ENCODE measurements at places on chromosomes 6 and 20. TPM values are rescaled to one million over a fixed set of nuclear protein-coding genes. Genes with fewer than 3 reads are reported as not detected.
A peak's percentile ranks its signal among the peaks of the same experiment; 100 is the strongest.

DNA sequence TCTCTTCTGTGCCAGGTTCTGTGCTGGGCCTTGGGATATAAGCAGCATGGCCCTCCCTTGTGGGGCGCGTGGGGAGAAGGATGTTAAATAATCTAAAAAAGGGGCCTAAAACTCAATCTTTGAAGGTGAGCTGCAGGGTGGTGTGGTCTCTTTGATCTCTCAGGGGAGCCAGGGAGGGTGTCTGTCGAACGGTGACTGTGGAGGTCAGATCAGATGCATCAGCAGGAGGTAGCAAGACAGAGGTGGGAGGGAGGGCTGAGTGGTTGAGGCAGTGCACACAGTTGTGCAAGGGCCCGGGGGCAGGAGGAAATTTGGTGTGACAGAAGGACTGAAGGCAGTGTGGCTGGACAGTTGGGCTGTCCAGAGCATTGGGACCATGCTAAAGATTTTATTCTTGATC is 287.3 kb downstream of the BMP7 start:
- no peak for DNase-seq

GRCh38 chr20:32368925-32369324 is 10.8 kb downstream of the ASXL1 start:
- DNase-seq = no peak

- DNase-seq = no peak
Measured at GRCh38 chr20:60966031-60966430, 286.0 kb upstream of the CDH4 start.

Gene WFDC13
- not detected for total RNA-seq

DNA sequence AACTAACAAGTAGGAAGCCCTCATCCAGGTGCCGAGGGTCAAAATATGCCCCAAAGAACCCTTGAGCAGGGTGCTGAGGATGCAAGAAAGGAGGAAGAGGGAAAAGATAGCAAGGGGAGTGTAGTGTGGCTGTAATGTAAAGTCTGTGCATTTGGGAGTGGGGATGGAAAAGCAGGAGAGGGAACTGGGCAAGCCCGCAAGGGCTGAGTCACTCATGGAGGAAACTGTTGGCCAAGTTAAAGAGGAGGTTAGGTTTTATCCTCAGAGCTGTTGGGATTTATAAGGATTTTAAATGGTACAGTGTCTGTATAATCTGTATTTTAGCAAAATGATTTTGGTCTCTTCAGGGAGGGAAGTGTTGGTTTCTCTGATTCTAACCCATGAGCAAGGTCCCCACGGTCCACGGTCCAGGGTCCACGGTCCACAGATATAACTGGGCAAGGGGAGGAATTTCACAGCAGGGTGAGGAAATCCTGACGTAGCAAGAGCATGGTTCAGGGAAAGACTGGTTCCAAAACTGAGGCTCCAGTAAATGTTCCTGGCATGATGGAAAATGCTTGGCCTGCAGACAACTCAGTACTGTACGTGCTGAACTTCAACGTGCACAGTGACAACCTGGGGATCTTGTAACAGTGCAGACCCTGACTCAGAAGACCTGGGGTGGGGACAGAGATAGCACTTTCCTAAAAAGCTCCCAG is 759.8 kb downstream of the PTPRT start:
- no peak for DNase-seq

Gene OGFRL1
- total RNA-seq = 3.0 TPM

DNA sequence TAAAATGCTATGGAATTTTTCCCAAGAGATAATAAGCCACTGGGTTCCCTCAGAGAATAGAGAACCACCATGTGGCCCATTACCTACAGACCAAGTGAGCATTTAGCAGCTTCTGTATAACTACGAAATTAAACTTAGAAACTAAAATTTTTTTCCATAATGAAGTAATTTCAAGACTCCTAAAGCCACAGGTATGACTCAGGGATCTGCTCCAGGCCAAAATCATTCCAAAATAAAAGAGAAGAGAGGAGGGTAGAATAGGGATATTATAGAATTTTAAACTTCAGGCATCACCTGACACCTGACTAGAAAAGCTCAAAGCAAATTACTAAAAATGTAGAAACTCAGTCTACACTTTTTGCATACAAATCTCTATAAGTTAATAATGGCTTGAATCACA is 108.9 kb upstream of the DST start:
- DNase-seq = no peak

Gene HEY2
- total RNA-seq = not detected

- peak; percentile 49 for DNase-seq
Measured at GRCh38 chr20:36728986-36729385, 16.9 kb downstream of the NDRG3 start.

GRCh38 chr6:86477500-86478148 is 459.7 kb upstream of the HTR1E start:
- no peak for DNase-seq

Gene BFSP1
- total RNA-seq = 1.7 TPM

GRCh38 chr6:111626441-111626840 is 20.8 kb upstream of the TRAF3IP2 start:
- no peak for DNase-seq

DNA sequence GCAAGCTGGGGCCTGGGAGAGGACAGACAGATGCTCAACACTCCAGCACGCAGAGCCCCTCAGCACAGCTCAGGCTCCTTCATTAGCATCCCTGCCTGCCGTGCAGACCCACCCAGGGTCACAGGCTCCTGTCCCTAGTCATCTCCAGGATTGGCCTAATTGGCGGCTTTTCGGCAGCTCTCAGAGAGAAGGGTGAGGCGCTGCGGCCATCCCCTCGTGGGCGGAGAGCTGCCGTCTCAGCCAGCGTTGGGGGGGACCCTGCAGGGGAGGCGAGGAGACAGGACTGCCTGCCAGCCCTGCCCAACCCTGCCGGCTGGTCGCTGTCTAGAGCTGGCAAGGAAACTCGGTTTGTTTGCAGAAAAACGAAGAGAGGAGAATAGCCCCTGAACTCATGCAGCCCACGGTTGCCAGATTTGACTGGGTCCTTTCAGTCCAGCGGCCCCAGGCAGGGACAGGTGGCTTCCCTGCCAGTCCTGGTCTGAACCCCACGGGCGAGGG is 26.8 kb downstream of the BHLHE23 start:
- no peak for DNase-seq

Gene CAPN11
- total RNA-seq = not detected

Gene LPA
- not detected for total RNA-seq

DNA sequence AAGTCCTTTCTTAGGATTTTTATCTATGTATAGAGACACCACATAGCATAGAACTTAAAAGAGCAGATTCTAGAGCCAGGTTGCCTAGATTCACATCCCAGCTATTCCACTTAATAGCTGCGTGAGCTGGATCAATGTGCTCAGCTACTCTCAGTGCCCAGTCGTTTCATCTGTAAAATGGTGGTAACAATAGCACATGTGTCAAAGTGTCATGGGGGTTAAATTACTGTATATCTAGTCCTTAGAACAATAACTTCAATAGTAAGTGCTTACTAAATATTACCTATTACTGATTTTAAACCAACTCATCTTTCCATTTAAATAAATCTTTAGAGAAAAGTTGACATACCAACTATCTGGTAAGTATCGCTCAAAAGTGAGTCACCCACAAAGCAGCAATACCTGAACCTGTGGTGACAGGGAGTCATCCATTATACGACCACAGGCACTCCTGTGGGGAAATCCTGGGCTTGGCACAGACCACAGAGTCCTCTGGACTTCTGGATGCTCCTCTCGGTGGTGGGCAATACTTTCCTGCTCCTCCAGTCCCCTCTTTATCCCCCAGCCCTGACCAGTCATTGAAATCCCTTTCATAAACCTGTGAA is 154.8 kb downstream of the PDSS2 start:
- no peak for DNase-seq

GRCh38 chr6:26199773-26200764 is 112.8 kb downstream of the HFE start:
- peak; percentile 90 for DNase-seq

- peak; percentile 58 for DNase-seq
Measured at GRCh38 chr20:57391439-57392301, 474 bp downstream of the RBM38 start.

Gene ETV7
- 5.9 TPM for total RNA-seq

Gene TIAM2
- 6.9 TPM for total RNA-seq

DNA sequence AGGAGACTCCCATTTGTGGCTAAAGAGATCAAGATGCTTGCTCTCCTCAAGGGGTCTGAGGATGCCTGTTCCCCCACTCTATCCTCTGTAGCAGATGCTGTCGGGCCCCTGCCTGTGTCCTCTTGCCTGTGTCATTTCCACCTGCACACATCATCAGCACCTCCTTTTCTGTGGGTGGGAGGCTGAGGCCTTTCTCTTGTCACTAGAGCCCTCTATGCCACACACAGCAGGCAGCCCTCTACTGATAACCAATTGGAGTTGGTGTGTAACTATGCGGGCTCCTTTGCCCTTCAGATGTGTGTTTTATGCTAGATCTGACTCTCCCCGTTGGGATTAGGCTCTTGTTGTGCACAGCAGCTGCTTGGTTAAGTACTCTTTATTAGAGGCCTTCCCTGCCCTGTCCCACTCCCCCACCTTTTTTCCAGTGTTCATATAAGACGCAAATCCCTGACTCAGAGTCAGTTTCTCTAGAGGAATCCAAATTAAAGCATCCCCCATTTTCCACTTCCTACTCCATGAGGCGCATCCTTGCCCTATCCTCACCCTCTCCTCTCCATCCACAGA is 7.7 kb downstream of the TREML2 start:
- no peak for DNase-seq

DNA sequence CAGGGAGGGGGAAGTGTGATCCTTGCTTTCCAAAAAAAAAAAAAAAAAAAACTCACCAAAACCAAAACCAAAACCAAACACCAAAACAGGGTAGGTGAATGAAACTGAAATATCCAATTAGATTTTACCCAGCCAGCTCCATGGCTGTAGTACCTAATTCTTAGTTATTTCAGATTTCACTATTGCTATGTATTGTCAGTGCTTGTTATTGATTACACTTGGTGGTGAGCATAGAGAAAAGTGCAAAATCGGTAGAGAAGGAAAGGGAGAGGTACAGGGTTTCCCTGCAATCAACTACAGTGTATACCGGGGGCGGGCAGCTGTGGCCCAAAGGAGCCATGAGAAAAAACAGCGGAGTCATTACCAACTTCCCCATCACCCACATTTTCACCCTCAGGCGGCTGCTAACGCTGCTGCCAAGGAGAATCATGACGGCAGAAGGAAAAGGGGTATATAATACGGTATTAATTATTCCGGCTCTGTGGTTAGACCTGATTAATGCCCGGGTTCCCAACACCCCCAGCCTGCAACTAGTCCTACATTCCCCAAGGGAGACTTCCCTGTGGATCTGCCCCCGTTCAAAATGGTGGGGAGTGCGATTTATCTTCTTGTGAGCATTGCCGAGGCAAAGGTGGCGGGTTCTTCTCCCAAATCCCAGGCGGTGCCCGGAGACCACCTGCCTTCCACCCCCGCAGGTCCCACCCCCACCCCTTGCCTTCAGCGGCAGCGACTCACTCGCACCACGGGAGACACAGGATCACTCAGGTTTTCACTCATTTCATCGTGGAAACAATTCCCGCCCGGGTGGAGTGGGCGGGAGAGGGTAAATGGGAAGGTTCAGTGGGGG is at the start of gene C6orf62:
TSS of gene C6orf62 (minus strand) at position 30 of the 847 bp plus-strand sequence. CDS start 486 bp downstream, outside the sequence.
- DNase-seq = peak; percentile 79

DNA sequence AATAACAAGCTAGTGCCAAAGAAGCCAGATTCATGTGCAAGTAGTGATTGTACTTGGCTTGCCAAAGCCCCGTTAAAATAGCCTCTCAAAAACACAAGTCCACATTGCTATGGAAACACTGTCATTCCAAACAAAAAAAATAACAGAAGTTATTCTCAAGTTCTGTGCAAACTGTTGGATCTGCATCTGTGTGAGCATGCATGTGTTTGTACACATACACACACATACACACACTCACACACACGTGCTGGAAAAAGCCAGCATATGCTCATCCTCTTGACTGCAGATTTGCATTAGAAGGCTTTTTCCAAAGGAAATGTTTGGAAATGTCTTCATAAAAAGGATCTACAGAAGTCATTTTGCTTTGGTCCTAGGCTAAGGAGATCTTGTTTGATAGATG is 13.4 kb upstream of the CBLN4 start:
- no peak for DNase-seq

GRCh38 chr20:19774135-19774933 is 16.3 kb downstream of the RIN2 start:
- no peak for DNase-seq

- no peak for DNase-seq
Measured at GRCh38 chr6:165218829-165219228, 90.6 kb downstream of the C6orf118 start.

DNA sequence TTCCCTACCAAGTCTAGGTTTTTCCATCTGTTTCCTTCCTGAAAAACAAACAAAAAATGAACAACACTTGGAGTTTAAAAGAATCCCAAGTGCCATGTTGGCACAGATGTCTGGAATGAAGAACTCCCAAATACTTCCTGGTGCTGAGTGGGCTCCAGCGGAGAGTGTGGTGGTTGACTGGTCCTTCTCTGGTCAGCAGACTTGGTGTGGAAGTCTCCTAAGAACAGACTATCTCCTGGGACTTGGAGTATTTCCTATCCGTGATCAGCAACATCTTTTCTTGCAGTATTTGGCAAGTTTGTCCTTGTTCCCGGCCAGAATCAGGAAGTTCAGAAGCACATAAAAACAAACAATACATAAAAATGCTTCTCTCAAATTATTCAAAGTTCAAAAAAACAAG is 154.1 kb downstream of the MTFR2 start:
- no peak for DNase-seq

Gene HS3ST5
- total RNA-seq = not detected

Gene BTN1A1
- not detected for total RNA-seq

Gene SIGLEC1
- total RNA-seq = not detected

Gene ZNF217
- 81.9 TPM for total RNA-seq

- no peak for DNase-seq
Measured at GRCh38 chr20:48995589-48995988, 50.5 kb upstream of the CSE1L start.

DNA sequence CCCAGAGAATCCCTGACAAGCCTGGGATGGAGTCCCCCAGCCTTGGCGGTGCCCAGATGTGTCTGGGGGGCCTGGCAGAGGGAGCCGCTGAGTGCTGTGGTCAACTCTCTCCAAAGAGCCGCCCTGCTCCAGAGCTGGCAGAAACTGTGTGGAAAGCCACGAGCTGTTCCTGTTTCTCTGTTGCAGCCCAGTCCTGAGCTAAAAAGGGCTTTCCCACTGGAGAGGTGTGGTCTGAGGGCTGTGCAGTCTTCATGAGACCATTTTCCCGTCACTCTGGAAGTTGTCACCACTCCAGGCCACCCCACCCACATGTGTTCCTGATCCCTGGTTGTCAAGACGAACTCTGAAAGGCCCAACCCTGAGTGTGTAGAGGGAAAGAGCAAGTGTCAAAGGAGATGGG is 99.7 kb upstream of the KCNK16 start:
- no peak for DNase-seq

Gene COL20A1
- not detected for total RNA-seq

Gene SLC17A4
- not detected for total RNA-seq

- no peak for DNase-seq
Measured at GRCh38 chr6:43200541-43200940, 18.5 kb downstream of the CUL9 start.

Gene BACH2
- total RNA-seq = 22.6 TPM

Gene C6orf52
- 2.7 TPM for total RNA-seq

Gene CFAP61
- not detected for total RNA-seq

GRCh38 chr6:162063666-162064065 is 663.9 kb downstream of the PRKN start:
- DNase-seq = no peak

Gene OR12D1
- not detected for total RNA-seq

Gene SIRPB2
- not detected for total RNA-seq

GRCh38 chr6:68911811-68912210 is 276.7 kb downstream of the ADGRB3 start:
- no peak for DNase-seq

Gene MUC22
- total RNA-seq = not detected

GRCh38 chr20:33944914-33945313 is 48.8 kb upstream of the RALY start:
- no peak for DNase-seq

- DNase-seq = no peak
Measured at GRCh38 chr6:110654096-110654820, 161.0 kb downstream of the CDK19 start.

Data from activated CD8-positive, alpha-beta memory T cell treated with anti-CD3 and anti-CD28 coated beads, Interleukin-2, amount 10 ng/mL, durations not matched to agents 7 days and 5 days (primary cell).